ENCODE measurements at places on chromosomes 5 and 9.

DNA sequence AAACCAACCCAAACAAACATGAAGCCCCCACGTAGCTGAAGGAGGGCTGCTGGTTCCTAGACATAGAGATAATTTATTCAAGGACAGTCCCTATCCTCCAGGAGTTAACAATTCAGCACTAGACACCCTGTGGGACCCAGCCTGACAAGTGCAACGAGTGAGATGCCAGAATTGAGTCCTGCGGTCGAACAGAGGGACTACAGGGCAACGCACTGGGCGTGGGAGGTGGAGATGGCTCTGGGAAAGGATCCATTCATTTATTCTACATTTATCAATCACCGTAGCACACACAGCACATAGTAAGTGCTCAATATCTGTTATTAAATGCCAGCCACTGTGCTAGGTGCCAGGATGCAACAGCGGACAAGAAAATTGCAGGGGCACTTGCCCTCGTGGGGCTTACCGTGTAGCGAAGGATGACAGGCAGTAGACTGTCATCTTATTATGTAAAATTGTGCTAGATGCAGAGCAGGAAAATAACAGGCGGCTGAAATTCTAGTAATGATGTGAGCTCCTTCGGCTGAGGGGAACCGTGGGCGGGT, 855 bp upstream of the ARHGAP26 start:
- DNase-seq: no peak

- no peak for DNase-seq
These were observed 48.6 kb upstream of the ZSWIM6 start for GRCh38 chr5:61283471-61283870.

DNA sequence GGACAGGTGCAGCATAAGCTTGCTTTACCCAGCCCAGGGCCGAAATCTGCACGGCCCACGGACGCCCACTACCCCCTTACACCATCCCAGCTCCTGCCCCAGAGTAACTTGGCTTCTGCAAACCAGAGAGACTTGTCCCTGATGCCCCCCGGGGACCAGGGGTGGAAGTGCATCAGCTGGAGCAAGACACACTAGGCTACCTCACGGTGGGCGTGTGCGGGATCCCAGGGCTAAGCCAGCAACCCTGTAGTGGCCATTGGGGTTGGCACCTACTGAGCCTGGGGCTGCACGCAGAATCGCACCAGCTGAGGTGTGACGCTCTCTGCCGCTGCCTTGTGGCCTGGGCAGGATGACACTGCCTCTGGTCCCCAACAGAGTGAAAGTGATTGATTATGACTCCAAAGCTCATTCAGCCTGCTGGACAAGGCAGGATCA, 6.1 kb upstream of the ZNF79 start:
- DNase-seq: no peak

DNA sequence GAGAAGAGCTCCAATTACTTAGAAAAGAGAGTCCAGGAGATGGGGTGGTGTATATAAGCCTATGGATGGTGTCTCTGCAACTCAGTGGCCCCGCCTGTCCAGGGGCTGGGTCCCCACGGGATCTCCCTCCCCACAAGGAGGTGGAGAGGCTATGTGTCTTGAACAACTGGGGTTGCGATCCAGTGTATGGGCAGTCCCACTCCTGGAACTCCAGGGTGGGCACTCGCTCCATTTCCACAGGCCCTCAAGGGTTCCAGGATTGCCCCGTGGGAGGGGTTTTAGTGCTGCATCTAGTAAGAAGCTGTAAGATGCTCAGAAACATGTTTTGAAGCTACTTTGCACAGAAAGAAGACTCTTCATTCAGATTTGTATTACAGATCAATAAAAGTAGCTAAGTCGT, 558 bp upstream of the SMAD5 start:
- no peak for DNase-seq

DNA sequence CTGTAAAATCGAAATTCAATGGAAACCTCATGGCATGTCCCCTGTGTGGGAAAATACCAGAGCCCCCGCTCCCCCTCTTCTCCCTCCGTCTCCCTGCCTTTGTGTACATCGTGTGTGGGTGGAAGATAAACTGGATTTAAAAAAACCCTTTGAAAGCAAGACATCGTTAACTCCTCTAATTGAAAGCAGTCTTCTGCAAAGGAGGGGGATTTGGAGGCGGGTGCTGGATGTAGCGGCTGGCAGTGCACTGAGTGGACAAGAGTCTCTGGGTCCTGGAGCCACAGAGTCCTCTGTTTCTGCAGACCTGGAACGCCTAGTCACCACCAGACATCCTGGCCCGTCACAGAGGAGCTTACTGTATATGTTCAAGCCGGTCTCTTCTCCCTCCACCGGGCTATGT, 169.4 kb downstream of the PAPPA start:
- DNase-seq: no peak

GRCh38 chr9:109027176-109027575, 13.9 kb upstream of the CTNNAL1 start:
- DNase-seq: no peak

DNA sequence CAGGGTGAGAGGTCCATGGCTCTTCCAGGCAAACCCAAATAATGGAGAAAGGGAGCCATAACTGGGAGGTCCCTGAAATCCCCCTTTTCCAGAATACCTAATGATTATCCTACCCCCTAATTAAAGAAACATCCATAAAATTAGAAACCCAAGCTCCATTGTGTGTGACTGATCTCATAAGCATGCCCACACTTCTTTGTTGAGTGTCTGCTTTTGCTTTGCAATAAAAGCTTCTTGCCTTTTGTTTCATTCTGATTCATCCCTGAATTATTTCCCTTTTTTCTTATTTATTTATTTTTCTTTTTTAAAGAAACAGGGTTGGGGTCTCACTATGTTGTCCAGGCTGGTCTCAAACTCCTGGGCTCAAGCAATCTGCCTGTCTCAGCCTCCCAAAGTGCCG, 33.1 kb downstream of the BTF3 start:
- DNase-seq: no peak

GRCh38 chr9:136775191-136775590, 10.9 kb upstream of the LCN15 start:
- no peak for DNase-seq

- DNase-seq: no peak
These were observed 881.1 kb upstream of the DMAC1 start for GRCh38 chr9:8680658-8681057.

DNA sequence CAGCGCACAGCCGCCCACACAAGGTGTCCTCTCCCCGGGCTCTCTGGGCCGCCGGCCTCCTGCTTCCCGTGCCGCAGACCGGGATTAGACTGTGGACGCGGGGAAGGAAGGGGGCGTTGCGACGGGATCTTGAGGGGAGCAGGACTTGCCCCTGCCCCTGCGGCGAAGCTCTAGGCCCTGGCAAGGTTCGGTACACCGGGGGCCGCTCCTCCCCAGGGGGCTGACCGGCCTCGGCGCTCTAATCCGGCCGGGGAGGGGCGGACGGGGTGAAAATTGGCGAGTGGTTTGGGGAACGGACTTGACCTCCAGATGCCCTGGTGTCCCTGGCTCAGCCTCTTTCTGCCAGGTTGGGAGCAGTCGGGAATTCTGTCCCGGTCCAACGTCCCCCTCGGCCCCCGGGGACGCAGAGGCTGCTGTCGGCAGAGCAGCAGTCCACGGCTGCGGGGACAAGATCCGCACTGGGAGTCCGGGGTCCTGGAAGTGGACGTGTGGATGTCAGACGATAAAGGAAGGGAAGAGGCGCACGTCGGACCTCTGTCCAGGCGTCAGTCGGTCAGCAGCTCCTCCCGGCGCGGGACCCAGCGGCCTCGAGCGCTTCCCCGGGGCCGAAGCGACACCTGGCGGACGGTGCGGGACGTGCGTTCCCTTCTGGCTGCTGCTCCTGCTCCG, 1.9 kb upstream of the CNTFR start:
- DNase-seq: no peak

GRCh38 chr5:53067641-53068040, 41.9 kb downstream of the MOCS2 start:
- DNase-seq: no peak

DNA sequence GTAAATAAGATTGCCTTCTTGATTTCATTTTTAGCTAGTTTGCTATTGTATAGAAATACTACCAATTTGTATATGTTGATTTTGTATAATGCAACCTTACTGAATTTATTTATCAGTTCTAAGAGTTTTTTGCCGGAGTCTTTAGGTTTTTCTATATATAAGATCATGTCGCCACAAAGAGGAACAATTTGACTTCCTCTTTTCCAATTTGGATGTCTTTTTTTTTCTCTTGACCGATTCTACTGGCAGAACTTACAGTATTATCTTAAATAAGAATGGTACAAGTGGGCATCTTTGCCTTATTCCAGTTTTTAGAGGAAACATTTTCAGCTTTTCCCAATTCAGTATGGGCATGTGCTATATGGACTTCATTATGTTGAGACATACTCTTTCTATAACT, 624.7 kb upstream of the ACO1 start:
- no peak for DNase-seq

- no peak for DNase-seq
These were observed 471.0 kb upstream of the MEF2C start for GRCh38 chr5:89353837-89354551.

GRCh38 chr9:121283856-121284732, 16.1 kb downstream of the GSN start:
- DNase-seq: no peak

DNA sequence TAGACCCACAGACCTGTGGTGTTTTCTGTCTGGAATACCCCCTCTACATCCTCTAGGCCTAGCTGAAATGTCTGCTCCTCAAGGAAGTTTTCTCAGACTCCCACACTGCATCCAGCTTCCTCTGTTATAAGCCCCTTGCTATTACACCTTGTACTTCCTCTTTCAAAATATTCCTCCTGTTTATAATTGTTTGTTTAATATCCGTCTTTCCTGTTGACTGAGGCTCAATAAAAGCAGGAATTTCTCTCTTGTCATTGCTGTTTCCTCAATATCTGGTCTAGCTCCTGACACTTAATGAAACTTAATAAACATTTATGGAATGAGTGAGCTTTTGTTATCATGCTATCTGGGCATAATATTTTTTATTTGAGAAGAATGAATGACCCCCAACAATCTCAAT, 34.1 kb upstream of the IQGAP2 start:
- no peak for DNase-seq

DNA sequence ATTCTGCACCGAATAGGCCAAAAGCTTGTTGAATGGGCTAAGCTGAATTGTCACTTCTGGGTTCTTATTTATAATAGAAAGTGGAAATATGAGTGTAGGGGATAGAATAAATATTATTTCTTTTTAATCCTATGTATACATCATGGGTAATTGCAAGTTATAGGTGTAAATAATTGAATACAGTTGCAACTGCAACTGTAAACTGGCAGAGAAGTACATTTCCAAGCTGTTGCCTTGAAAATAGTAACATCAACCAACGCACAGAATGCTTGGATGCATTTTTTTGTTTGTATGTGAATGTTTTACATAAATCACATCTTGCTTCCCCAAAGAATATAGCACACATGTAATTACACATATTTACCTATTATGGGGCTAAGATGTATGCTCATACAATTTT, 234.1 kb downstream of the NNT start:
- DNase-seq: no peak

DNA sequence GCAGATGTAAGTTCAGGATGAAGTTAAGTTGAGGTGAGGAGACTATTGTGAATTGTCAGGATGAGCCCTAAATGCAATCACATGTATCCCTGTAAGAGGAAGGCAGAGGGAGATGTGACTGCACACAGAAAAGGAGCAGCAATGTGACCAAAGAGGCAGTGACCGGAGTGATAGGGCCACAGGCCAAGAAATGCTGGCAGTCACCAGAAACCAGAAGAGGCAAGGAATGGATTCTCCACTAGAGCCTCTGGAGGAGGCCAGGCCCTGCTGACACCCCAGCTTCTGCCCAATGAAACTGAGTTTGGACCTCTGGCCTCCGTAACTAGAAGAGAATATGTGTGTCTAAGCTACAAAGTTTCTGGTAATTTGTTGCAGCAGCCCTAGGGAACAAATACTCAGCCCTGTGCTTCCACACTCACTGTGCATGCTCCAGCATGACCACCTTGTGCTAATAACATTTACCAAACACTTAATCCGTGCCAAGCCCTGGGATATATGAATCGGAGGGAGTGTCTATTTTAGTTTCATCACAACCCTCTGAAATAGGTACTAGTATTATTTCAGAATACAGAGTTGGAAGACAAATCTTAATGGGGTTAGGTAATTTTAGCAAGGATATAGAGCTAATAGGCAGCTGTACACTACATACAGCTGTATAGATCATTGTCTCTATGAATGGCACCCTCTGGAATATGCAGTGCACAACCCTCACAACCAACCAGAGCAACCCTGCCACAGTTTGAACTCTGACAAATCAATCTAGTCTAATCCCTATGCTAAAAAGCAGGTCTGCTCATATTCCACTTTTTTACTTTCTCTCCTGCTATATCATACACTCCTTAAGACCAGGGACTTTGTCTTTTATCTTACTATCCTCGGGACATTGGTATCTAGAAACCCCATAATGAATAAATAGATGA, 7.8 kb upstream of the GPX8 start:
- DNase-seq: no peak

- DNase-seq: no peak
These were observed 14.6 kb upstream of the PPP2CA start for GRCh38 chr5:134240421-134240962.

DNA sequence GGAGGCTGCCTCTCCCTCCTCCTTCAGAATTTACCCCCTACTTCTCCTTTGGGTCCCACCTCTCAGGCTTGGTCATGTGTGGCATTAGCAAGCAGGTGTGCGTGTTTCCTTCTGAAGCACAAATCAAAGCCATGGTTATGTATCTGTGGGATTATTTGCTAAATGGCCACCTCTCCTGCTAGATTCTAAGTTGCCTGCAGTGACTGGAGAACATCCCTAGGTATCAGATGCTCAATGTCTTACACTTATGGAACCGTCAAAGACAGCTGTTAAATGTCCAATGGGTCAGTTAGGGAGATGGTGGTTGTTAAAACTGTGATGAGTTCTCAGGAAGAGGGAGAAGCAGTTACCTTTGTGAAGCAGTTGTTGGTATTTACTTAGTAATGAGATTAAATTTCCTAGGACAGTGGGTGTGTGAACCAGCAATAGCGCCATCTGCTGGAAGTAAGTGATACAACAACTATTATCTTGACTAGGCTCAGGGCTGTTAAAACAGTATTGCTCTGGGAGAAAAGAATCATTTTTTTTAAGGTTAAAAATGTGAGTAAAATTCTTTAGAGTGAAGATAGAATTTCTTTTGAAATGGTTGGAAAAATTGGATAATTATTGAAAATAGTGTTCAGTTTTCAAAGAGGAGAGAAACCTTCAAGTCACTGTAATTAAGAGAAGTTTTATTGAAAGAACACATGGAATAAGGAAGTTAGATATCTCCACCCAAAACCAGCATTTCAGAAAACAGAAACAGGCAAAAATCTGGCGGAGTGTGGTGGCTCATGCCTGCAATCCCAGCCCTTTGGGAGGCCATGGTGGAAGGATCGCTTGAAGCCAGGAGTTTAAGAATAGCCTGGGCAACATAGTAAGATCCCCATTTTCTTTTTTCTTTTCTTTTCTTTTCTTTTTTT, 71.3 kb downstream of the TMC1 start:
- peak; percentile 26 for DNase-seq

- no peak for DNase-seq
These were observed 281.0 kb downstream of the CETN3 start for GRCh38 chr5:90128551-90128950.

- DNase-seq: no peak
These were observed 161.1 kb upstream of the EFNA5 start for GRCh38 chr5:107831612-107832395.

GRCh38 chr9:75372499-75373268, 284.4 kb downstream of the OSTF1 start:
- no peak for DNase-seq
